ENCODE measurements at places on chromosomes 6 and 20.

GRCh38 chr20:55437798-55438415, 567.4 kb downstream of the CBLN4 start:
- DNase-seq = no peak

GRCh38 chr20:20930500-20930899, 175.7 kb downstream of the LINC00237 start:
- DNase-seq = no peak

- DNase-seq = peak; percentile 22
These were observed 767.3 kb downstream of the TFAP2A start for GRCh38 chr6:9647599-9647998.

DNA sequence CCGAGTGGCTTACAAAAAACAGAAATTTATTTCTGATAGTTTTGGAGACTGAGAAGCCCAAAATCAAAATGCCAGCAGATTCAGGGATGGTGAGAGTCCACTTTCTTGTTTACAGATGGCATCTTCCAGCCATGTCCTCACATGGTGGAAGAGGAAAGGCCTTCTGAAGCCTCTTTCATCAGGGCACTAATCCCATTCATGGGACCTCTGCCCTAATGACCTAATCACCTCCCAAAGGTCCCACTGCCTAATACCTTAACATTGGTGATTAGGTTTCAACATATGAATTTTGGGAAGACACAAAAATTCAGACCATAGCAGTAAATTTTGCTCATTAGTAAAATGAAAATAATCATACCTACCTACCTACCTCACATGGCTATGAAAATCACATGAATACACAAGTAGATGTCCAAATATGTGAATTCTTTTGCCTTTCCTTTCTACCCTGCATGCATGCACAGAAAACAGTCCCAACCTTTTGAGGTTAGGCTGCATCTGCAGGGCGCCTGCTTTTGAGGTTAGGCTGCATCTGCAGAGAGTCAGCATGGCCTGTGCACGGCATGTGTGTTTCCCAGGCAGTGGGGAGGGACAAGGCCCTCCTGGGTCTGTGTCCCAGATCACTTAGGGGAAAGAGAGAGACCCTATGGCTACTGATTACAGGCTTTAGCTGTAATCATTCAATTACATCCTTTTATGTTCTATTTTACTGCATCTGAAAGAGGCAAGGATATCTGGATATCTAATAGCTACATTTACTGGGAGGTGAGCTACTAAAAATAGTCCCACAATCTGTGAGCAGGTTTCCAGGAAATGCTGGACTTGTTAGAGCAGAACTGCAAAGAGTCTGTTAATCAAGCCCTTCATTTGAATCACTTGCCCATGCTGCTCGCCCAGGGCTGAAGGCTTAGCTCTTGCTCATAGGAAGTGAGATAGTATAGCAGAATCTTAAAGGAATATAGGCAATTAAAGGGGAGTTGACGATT, 497.7 kb upstream of the MARCKS start:
- DNase-seq = no peak

DNA sequence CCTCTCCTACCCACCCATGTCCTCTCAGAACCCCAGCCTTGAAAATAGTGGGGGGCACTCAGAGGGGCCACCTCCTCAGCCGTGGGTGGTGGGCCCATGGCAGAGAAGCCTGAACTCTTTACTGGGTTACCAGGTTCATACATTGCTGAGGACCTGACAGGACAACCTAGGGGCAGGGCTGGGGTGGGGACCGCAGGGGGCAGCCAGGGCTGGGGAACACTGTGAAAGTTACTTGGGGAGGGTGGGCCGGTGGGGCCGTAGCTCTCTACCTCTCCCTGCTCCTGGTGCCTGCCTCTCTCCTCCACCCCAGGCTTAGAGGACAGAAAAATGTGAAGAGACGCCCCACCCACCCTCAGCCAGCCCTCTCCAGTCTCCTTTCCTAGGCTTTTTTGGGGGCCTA, 15.4 kb downstream of the MDFI start:
- no peak for DNase-seq

GRCh38 chr6:104784884-104785283, 74.8 kb downstream of the HACE1 start:
- DNase-seq = no peak

GRCh38 chr20:20293691-20294385, 74.1 kb upstream of the INSM1 start:
- no peak for DNase-seq

GRCh38 chr20:2164966-2165365, 63.3 kb downstream of the STK35 start:
- DNase-seq = no peak

- no peak for DNase-seq
These were observed 46.3 kb downstream of the MCM8 start for GRCh38 chr20:5996765-5997164.

- no peak for DNase-seq
These were observed 3.5 kb downstream of the TUBB1 start for GRCh38 chr20:59022754-59023153.

GRCh38 chr20:54098047-54098446, 27.7 kb upstream of the BCAS1 start:
- DNase-seq = no peak

GRCh38 chr6:11163932-11164331, 52.4 kb upstream of the ERVFRD-1 start:
- DNase-seq = no peak

DNA sequence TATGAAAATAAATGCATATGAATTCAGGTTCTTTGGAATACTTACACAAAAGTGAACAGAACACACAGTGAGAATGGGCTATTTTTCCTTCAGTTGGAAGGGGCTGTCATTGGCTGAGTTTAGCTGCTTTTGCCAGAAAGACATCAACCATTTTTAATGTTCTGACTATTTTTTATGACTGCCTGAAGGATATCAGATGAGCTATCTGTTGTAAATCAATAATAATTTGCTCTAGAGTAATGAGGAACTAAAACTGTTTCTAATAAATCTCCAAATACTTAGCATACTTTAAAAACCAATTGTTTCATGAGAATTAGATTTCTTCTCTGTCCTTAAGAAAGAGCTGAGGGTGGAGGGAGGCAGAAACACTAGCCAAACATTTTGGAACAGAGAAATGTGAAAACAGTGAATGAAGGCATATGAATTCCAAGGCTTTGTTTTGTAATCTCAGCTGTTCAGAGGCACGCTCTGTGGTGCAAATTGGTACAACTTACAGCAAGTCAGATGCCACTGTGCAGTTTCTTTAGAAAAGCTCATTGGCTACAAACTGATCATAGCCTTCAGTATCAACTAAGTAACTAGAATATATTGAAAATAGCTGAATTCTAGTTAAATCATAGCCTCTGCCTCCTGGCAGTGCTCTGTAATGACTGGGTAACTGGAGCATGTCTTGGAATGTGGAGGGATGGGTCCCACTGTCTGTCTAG, 228.9 kb upstream of the JAG1 start:
- no peak for DNase-seq

GRCh38 chr6:149389509-149390297, 10.4 kb upstream of the SUMO4 start:
- DNase-seq = no peak

DNA sequence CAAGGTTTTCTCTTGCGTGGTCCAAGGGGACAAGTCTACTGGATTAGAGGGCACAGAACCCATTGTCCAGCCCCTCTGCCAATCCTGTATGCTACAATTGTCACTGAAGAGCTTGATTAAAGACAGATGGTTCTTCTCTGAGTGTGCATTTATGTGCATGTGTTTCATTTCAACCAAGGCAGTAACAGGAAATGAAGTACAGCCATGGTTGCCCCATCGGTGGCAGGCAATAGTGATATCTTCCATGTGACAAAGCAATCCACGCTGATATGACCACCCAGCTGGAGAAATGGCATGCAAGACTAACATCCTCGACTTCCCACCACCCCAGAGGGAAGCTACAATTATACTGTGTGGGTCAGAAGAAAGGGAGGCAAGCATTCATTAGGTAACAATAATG, 85.5 kb downstream of the UNC5CL start:
- DNase-seq = no peak

- no peak for DNase-seq
These were observed 20.0 kb upstream of the SLC9A8 start for GRCh38 chr20:49792611-49793010.

DNA sequence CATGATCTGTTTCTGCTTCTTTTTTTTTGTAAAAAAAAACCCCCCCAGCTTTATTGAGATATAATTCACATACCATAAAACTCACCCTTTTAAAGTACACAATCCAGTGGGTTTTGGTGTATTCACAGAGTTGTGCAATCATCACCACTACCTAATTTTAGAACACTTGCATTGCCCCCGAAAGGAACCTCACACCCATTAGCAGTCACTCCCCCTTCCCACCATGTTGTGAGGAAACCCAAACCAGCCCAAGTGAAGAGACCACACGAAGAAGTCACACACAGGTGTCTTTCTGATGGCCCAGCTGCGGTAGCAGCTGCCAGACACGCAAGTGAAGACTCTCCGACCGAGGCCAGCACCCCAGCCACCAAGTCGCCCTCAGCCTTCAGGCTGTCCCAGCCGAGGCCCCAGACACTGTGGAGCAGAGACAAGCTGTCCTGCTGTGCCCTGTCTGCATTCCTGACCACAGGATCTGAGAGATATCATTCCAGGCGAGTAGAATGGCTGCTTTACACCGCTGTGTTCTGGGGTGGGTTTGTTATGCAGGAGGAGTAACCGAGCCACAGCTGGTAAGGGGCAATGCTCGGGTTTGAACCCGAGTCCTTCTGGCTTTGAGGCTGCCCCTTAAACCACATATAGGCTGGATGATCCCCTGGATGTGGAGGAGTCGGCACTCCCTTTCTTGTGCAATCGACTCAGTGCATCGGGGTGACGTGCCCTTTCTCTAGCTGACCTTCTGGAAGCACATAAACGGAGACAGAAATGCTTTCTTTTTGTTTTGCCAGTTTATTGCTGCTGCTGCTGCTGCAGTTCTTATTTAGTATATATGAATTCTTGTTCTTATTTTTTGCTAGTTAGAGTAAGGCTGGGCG, 59.1 kb upstream of the PTPN1 start:
- no peak for DNase-seq

GRCh38 chr20:24163506-24163905, 174.9 kb upstream of the GGTLC1 start:
- no peak for DNase-seq

GRCh38 chr6:170128811-170129681, 161.8 kb downstream of the DLL1 start:
- no peak for DNase-seq

DNA sequence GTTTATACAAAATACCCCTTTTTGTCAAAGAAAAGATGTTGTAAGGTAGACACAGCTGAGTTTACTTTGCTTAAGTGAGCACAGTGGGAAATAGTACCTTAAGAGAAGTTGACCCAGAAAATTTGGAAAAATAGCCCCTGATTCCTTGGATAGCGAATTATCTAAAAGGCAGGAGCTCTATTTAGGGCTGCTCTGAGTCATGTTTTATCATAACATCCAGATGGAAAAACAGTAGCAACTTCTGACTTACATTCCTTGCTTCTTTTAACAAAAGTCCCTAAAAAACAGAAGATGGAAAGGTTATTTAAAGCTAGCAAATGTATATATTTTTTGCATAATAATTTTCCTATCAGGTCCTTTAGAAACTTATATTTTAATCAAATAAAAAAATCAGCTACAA, 59.0 kb downstream of the THEMIS start:
- DNase-seq = no peak

GRCh38 chr6:90573624-90574023, 13.2 kb downstream of the MAP3K7 start:
- no peak for DNase-seq

DNA sequence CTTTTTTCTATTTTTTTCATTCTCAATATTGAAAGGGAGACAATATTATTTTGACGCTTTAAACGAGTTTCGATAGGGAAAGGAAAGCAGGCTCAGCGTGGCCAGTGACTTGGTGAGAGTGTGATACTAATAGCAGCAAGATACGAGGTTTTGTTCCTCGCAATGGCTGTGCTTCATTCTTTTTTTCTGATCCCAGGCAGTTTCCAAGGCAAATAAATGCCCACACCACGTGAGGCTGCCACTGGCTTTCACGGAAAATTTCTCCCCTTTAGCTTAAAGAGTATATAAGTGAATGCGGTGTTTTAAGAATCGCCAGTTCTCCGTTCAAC, 196.4 kb upstream of the ZNF184 start:
- DNase-seq = no peak

GRCh38 chr6:34374069-34374468, 18.4 kb downstream of the NUDT3 start:
- DNase-seq = no peak

DNA sequence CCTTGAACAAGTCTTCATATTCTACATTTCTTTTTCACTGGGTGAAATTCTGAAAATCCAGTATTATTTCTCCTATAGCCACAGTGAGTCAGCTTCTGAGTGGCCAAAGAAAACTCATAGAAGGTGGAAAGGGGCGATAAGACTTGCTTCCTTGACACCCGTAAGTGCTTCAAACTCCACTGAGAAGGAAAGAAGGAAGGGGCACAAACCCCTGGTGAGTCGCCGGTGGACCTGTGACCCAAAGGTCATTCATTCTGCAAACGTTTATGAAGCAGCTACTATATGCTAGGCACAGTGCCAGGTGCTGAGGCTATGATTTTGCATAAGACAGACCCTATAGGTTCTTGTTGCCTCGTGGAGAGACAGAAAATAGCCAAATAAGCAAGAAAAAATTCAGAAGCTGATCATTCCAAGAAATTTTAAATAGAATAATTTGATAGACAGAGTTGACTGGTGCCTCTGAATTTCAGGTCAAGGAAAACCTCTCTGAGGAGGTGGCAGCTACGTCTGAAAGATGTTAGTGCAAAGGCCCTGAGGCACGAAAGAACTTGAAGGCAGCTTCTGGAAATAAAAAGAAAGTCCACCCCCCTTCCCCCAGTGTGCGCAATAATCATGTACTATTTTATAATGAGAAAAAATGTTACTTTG, 118.2 kb downstream of the CD24 start:
- no peak for DNase-seq

- DNase-seq = no peak
These were observed 39.0 kb downstream of the PHF3 start for GRCh38 chr6:63674635-63675034.

DNA sequence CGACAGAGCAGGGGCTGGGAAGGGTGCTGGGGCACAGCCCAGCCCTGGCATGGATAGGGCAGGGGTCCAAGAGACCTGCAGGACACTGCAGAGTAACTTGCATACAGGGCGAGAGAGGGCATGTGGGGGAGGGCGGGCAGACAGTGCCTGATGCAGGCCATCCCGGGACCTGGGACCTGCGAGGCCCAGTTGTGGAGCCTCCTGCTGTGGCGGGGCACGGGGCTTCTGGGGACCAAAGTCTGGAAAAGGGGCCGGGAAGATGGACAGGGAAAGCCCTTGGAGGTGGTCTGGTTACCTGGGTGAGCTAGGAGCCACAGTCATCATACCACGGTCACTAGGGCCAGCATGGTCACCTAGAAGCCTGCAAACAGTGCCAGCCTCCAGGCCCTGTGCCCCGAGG, 412 bp upstream of the TUBB1 start:
- DNase-seq = no peak

- no peak for DNase-seq
These were observed 415.0 kb downstream of the PHF3 start for GRCh38 chr6:64050590-64050989.

- DNase-seq = no peak
These were observed 349.8 kb downstream of the PRKN start for GRCh38 chr6:162377735-162378134.

GRCh38 chr6:56033401-56033800, 158.0 kb upstream of the BMP5 start:
- DNase-seq = no peak

All from HS-27A (cell line).